ENCODE measurements at places on chromosomes 16 and 17.

GRCh38 chr17:40110026-40110845 is 9.8 kb upstream of the NR1D1 start:
- no peaks in the 10 kb centered on the region for H3K36me3 ChIP-seq
- no peaks in the 10 kb centered on the region for H3K27me3 ChIP-seq
- peaks cover 85% of the 10 kb centered on the region for H3K4me1 ChIP-seq
- DNase-seq: no peak

DNA sequence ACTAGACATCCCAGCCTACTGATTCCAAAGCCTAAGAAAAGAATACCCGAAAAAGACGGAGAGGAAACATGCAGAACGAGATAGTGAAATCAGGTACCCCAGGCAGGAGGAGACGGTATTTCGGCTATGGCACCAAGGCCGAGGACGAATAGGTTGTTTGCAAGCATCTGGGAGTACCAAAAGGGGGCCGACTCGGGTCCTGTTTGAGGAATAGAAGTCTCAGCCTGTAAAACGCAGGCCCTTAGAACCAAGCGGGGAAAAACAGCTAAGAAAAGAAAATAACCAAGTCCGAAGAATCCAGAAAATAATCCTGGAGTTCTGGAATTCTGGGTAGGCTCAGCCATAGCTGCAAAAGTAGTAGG is 537 bp downstream of the SLC35B1 start:
- DNase-seq: peak; percentile 40
- H3K27me3 ChIP-seq: no peaks in the 10 kb centered on the region
- H3K4me3 ChIP-seq: peak overlapping the region; percentile 91

GRCh38 chr16:65002265-65002664 is 119.6 kb downstream of the CDH11 start:
- no peaks in the 10 kb centered on the region for H3K4me1 ChIP-seq
- H3K36me3 ChIP-seq: no peaks in the 10 kb centered on the region
- no peak overlapping the region for H3K4me3 ChIP-seq
- H3K27me3 ChIP-seq: no peaks in the 10 kb centered on the region

GRCh38 chr16:4913130-4913773 is 23.7 kb downstream of the PPL start:
- no peak overlapping the region for H3K27ac ChIP-seq
- H3K4me1 ChIP-seq: no peaks in the 10 kb centered on the region
- no peak overlapping the region for H3K4me3 ChIP-seq

GRCh38 chr17:62791235-62791734 is 16.8 kb downstream of the MARCHF10 start:
- H3K4me1 ChIP-seq: peaks cover 13% of the 10 kb centered on the region
- no peak overlapping the region for H3K27ac ChIP-seq
- H3K4me3 ChIP-seq: no peak overlapping the region
- no peaks in the 10 kb centered on the region for H3K36me3 ChIP-seq
- H3K27me3 ChIP-seq: peaks cover 27% of the 10 kb centered on the region

DNA sequence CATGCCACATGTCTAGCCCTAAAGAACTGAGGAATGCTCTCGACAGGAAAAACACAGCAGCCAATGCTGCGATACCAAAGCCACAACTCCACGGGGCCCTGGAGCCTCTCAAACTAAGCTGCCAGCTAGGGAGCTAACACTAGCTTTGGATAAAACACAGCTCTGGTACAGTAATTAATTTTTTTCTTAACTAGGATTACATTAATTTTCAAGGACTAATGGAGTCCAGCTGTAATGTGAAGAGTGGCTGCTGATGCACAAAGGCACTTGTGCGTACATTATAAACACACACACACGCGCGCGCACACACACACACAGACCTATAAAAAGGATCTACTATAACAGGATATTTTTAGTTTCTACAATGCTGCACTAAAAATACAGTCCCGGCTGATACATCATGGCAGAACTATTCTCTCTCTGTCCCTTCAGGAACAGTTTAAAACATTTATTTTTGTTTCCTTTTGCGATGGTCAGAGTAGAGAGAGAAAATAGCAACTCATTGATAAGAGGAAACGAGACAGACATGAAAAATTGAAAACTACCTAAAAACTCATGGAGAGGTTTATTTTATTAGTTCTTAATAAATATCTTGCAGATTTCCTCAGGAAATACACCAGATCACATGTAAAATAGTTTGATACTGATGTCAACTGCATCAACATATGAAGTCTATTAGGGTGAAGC is 88.5 kb downstream of the SMG6 start:
- H3K27me3 ChIP-seq: no peaks in the 10 kb centered on the region
- H3K4me3 ChIP-seq: peak overlapping the region; percentile 81
- H3K4me1 ChIP-seq: peaks cover 61% of the 10 kb centered on the region
- DNase-seq: no peak
- peak overlapping the region; percentile 91 for H3K27ac ChIP-seq
- peaks cover 24% of the 10 kb centered on the region for H3K36me3 ChIP-seq

GRCh38 chr17:49016775-49017463 is 19.7 kb downstream of the IGF2BP1 start:
- H3K36me3 ChIP-seq: no peaks in the 10 kb centered on the region
- H3K4me3 ChIP-seq: no peak overlapping the region
- no peak for DNase-seq
- H3K27me3 ChIP-seq: peaks cover 59% of the 10 kb centered on the region
- peaks cover 5% of the 10 kb centered on the region for H3K4me1 ChIP-seq
- H3K27ac ChIP-seq: no peak overlapping the region

GRCh38 chr16:85984947-85985451 is 86.0 kb downstream of the IRF8 start:
- peak overlapping the region; percentile 80 for H3K27ac ChIP-seq
- H3K4me1 ChIP-seq: peaks cover 62% of the 10 kb centered on the region

- H3K27ac ChIP-seq: no peak overlapping the region
- DNase-seq: no peak
- H3K4me1 ChIP-seq: no peaks in the 10 kb centered on the region
- no peaks in the 10 kb centered on the region for H3K36me3 ChIP-seq
- no peak overlapping the region for H3K4me3 ChIP-seq
Measured at GRCh38 chr16:79656553-79657115, 56.1 kb upstream of the MAF start.

GRCh38 chr17:74402048-74402447 is 29.8 kb upstream of the GPRC5C start:
- no peaks in the 10 kb centered on the region for H3K36me3 ChIP-seq
- no peaks in the 10 kb centered on the region for H3K4me1 ChIP-seq
- no peaks in the 10 kb centered on the region for H3K27me3 ChIP-seq
- H3K4me3 ChIP-seq: no peak overlapping the region
- H3K27ac ChIP-seq: peak overlapping the region; percentile 4
- DNase-seq: no peak

DNA sequence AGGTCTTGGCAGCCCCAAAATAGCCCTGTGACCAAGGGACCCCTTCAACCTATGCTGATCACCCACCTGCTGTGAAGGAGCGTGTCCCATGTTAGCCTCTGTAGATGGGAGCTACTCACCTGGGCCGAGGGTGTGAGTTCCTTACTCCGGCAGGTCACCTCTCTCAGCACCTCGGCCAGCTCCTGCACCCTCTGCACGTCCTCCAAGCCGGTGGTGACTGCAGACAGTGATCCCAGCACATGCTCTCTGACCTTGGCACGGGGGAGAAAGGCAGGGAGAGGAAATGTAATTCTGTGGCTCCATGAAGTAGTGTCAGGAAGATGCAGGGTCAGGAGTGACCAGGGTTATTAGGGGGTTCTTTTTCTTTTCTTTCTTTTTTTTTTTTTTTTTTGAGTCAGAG is 67.7 kb upstream of the BCO1 start:
- no peak overlapping the region for H3K4me3 ChIP-seq
- H3K27me3 ChIP-seq: peaks cover 11% of the 10 kb centered on the region
- DNase-seq: no peak
- H3K27ac ChIP-seq: no peak overlapping the region
- no peaks in the 10 kb centered on the region for H3K4me1 ChIP-seq
- H3K36me3 ChIP-seq: no peaks in the 10 kb centered on the region

- no peaks in the 10 kb centered on the region for H3K4me1 ChIP-seq
- DNase-seq: no peak
- peaks cover 20% of the 10 kb centered on the region for H3K36me3 ChIP-seq
- H3K4me3 ChIP-seq: no peak overlapping the region
- H3K27me3 ChIP-seq: peaks cover 4% of the 10 kb centered on the region
- no peak overlapping the region for H3K27ac ChIP-seq
Measured at GRCh38 chr17:42944211-42944610, 20.0 kb downstream of the AARSD1 start.

DNA sequence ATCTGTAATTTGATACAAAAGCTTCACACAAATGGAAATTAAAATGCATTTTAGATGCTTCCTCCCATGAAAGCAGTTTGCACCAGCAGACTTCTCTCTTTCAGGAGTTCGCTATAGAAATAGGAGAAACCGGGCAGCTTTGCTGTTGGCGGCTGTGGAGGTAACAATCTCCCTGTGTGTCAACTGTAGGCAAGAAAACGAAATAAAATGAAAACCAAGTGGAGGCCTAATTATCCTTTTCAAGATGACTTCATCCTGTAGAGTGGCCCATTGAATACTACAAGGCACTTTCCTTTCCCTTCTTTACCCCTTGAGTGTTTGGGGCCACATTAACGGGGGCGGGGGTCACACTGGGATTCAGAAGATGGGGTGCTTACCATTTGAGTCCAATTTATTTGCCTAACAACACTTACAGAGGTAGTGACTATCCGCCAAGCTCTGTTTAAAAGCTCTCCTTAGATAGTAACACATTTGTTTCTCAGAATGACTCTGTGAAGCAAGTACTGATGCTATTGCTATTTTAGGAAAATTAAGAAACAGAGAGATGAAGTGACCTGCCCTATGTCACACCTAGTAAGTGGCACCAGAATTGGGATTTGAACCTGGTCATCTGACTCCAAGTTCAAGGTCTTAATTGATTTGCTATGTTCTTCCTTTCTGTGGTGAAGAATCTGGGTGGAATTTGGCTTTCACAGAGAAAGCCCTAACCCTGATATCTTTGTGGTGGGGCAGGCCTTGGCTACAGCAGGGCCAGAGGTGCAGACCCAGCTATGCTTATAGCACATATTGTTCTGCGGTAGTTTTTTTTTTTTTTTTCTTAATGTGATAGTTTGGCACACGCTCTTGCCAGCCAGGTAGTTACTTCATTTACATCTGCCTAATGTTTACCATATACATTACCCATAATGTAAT is 125.5 kb upstream of the MPHOSPH6 start:
- no peak overlapping the region for H3K27ac ChIP-seq
- peaks cover 7% of the 10 kb centered on the region for H3K27me3 ChIP-seq
- no peaks in the 10 kb centered on the region for H3K36me3 ChIP-seq
- H3K4me1 ChIP-seq: no peaks in the 10 kb centered on the region

DNA sequence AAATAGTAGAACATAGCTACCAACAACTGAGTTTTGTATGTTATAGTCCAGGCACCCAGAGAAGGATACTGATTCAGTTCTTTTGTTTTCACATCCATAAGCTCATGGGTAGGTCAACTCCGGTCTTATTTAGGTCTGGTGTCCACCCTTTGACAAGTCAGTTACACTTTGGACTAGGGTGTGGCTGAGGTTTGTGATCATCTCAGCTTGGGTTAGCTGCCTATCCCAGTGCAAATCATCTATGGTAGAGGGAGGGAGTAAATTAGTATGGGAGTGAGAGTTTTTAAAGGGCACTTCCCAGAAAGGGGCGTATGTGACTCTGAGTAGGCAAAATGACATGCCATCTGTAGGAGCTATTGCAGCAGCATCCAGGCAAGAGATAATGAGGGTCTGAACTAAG is 66.1 kb downstream of the TANC2 start:
- H3K27ac ChIP-seq: no peak overlapping the region
- peaks cover 10% of the 10 kb centered on the region for H3K4me1 ChIP-seq
- no peak for DNase-seq

- H3K36me3 ChIP-seq: no peaks in the 10 kb centered on the region
- no peak overlapping the region for H3K27ac ChIP-seq
- no peaks in the 10 kb centered on the region for H3K27me3 ChIP-seq
- no peak overlapping the region for H3K4me3 ChIP-seq
- H3K4me1 ChIP-seq: no peaks in the 10 kb centered on the region
Measured at GRCh38 chr16:46717692-46718091, 28.2 kb downstream of the ORC6 start.

DNA sequence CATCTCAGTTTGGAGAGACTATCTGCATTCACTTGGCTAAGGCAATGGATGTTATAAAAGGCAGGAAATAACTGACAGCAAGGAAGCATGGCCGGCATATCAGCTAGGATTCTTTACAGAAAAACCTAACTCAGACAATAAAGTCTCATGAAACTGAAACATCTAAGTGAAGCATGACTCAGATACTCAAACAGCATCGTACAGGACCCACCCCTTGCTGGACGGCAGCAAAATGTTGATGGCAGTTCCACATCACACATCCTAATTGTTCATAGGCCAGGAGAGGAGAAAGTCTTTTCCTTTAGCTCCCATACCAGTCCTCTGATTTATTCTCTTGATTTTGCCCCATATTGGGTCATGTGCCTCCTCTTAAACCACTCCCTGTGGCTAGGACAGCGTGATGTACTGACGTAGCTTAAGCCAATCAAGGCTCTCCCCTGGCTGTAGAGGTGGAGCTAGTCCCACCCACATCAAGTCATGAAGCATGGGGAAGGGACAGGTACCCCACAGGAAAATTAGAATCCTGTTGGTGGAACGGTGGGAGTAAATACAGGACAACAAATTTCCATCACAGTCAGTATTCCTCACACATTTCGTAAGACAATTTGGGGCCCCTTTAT is 178.9 kb downstream of the IRX3 start:
- no peak overlapping the region for H3K27ac ChIP-seq
- H3K4me1 ChIP-seq: no peaks in the 10 kb centered on the region
- H3K36me3 ChIP-seq: peaks cover 26% of the 10 kb centered on the region
- no peak overlapping the region for H3K4me3 ChIP-seq
- DNase-seq: no peak

- no peak overlapping the region for H3K4me3 ChIP-seq
- H3K27ac ChIP-seq: peak overlapping the region; percentile 30
- peaks cover 20% of the 10 kb centered on the region for H3K4me1 ChIP-seq
- peaks cover 41% of the 10 kb centered on the region for H3K36me3 ChIP-seq
- no peak for DNase-seq
- no peaks in the 10 kb centered on the region for H3K27me3 ChIP-seq
Measured at GRCh38 chr17:18932360-18933055, 19.5 kb upstream of the SLC5A10 start.

GRCh38 chr16:87100306-87101058 is 216.7 kb downstream of the C16orf95 start:
- no peaks in the 10 kb centered on the region for H3K4me1 ChIP-seq
- H3K27me3 ChIP-seq: peaks cover 4% of the 10 kb centered on the region
- H3K4me3 ChIP-seq: no peak overlapping the region
- H3K27ac ChIP-seq: no peak overlapping the region
- H3K36me3 ChIP-seq: no peaks in the 10 kb centered on the region
- DNase-seq: no peak

- no peaks in the 10 kb centered on the region for H3K27me3 ChIP-seq
- no peak for DNase-seq
- H3K36me3 ChIP-seq: no peaks in the 10 kb centered on the region
- no peak overlapping the region for H3K4me3 ChIP-seq
Measured at GRCh38 chr17:12365805-12366204, 299.9 kb upstream of the MYOCD start.

- peaks cover 72% of the 10 kb centered on the region for H3K4me1 ChIP-seq
- no peak overlapping the region for H3K4me3 ChIP-seq
- peak overlapping the region; percentile 88 for H3K27ac ChIP-seq
- no peak for DNase-seq
Measured at GRCh38 chr17:82239926-82240505, 11.2 kb downstream of the SLC16A3 start.

DNA sequence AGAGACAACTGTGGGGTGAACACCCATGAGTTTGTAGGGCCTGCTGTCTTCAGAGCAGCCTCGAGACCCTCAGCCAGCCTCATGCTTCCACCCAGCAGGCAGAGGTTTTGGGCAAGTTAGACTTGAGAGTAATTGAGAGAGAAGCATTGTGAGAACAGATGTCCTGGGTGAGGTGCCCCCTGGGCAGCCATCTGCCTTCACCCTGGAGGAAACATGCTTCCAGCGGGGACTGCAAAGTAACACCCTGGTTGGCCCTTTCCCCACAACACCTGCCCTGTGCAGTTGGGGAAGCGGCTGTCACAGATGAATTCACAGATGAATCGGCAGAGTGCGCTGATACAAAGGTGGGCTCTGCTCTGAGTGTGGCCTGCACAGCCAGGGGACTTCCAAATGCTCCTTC is 23.4 kb downstream of the ATPAF2 start:
- DNase-seq: no peak
- H3K27ac ChIP-seq: no peak overlapping the region
- peaks cover 82% of the 10 kb centered on the region for H3K36me3 ChIP-seq

Measured in activated T-cell treated with anti-CD3 and anti-CD28 coated beads, Interleukin-2, amount 50 U/mL, for 24 hours (primary cell).